ENCODE measurements at places on chromosomes 11 and 22.

- DNase-seq: no peak
These were observed 112.0 kb downstream of the SGSM3 start for GRCh38 chr22:40482391-40482790.

DNA sequence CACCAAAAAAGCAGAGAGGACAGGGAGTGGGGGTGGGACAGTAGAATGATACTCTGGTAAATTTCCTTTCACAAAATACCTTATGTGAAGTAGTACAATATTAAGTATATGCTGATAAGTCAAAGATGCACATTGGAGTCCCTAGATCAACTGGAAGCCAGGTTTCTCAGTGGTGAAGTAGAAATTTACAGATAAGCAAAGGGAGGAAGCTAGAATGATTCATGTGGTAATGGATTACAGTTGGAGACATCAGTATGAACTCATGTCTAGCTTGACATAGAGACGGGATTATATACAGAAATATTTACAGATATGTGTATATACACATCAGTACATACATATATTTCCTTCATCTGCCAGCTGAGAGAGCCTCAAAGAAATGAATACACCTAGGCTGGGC, 21.5 kb downstream of the PLEKHB1 start:
- no peak for DNase-seq

DNA sequence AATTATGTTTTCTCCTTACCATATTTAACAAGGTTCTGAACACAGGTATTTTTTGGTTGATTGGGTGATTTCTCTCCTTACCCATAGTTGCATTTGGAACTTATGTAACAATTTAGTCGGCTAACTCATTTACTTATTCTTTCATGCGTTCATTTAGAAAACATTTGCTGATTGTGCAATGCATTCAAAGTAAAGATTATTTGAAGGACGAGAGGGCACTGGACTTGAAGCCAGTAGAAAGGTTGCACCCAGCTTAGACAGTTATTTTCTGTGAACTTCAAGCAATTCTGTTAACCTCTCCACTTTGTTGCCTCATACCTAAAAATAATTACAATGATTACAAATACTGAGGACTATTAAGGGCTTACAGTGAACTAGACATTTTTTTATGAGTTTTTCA, 769.6 kb downstream of the LRRC4C start:
- DNase-seq: no peak

GRCh38 chr11:79768343-79768742, 327.5 kb upstream of the TENM4 start:
- DNase-seq: no peak

GRCh38 chr11:71183878-71184277, 68.5 kb downstream of the SHANK2 start:
- no peak for DNase-seq

GRCh38 chr11:57460022-57460757, at the start of gene RTN4RL2:
TSS of gene RTN4RL2 (plus strand) at chr11:57460528. CDS start at chr11:57460866, 338 bp downstream.
- DNase-seq: peak; percentile 43

- no peak for DNase-seq
These were observed 24.3 kb downstream of the FAM118A start for GRCh38 chr22:45334068-45334467.

GRCh38 chr11:41508121-41508520, 48.7 kb upstream of the LRRC4C start:
- DNase-seq: no peak

GRCh38 chr11:5258543-5259262, 4.1 kb upstream of the HBG2 start:
- DNase-seq: no peak

DNA sequence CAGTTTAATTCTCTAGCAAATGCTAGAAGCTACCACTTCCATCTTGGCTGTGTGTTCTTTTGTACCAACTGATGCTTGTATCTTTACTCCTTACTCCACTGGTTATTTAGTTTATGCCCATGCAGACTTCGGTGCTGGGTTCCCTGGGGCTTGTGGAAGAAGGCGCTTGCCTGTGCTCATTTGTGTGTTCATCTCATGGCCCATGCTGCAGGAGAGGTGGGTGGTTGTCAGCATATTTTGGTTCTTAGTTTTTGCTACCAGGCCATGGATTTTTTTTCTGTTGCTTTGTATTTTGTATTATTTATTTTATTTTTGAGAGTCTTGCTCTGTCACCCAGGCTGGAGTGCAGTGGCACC, 22.4 kb downstream of the MICAL2 start:
- no peak for DNase-seq

GRCh38 chr11:73852049-73852448, 24.6 kb downstream of the COA4 start:
- DNase-seq: no peak

- DNase-seq: no peak
These were observed 349.4 kb downstream of the FAM181B start for GRCh38 chr11:82384308-82384707.

DNA sequence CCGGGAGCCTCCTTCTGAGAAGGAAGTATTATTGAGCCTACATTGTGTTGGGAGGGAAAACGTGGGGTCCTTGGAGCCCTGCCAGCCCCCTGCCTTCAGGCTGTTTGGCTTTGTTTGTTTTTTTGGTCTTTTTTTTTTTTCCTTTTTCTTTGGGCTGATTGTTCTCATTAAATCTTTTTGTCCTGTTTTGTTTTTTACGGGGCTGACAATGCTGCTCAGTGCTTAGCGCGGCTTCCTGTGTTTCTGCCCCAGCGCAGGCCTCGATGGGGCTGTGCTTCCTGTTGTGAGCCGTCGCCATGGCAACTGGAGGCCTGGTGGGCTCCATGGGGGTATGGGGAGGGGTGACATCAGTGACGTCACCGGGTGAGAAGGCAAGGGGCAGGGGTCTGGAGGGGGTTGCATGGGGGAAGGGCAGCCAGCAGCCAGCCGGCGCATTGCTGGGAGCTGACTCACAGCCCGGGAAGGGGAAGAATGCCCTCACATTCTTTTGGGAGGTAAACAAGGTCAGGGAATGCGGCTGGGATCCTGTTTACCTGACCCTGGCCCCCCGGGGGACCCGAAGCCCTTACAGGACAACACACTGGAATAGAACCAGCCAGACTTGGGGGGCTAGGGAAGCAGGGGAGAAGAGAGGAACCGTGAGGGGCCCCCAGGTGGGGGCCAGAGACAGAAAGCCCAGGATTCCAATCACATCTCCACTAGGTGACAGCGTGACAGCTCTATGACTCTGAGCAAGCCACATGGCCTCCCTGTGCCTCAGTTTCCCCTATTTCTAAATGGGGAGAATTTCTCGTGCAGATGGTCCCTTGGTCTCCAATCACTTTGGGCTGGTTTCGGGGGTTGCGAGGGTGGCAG, 22.2 kb upstream of the CBX7 start:
- DNase-seq: no peak

DNA sequence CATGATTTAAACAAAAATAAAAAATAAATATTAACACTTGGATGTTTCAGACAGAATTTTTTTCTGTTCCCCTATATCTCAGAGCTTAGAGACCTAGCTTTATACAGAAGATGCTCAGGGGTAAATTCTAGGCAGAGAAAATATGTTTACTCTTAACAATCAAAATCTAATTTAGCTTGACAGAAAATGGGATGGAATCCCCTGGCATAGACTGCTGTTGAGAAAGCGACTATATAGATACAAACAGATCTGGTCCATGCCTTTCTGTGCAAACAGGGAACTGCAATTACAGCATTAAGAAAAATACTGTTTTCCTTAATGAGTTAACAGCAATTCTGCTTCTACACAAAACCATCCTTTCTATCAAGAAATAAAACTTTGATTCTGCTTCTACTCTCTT, 14.6 kb downstream of the SIAE start:
- no peak for DNase-seq

DNA sequence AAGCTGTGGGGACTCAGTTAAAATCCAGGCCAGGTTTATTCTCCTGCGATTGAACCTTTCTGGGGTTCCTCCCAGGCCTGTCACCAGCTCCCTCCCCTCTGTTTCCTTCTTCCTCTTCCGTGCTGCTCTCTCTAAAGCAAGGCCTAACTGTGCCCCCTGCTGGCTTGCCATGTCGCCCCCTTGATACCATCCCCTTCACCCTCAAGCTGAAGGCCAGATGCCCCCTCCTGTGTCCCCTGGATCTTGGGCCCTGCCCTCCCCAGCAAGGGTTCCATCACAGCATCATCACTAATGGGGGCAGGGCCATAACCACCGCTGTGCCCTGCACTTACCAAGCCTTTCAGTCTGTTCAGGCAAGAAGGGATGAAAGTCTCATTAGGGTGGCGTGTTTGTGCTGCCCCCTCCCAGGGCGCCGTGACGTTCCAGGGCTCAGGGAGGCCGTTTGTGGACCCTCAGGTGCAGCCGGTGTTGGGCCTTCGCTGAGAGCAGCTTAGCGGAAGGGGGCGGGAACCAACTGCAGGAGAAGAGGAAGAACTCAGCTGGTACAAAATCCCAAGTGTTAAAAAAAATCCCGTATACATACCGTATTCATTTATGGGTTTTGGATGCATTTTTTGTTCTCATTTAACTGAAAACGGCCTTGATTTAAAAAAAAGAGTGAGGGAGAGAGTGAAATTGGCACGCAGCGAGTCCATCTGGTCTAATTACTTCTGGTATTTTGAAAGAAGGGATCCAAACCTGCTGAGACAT, 69.9 kb downstream of the MPPED1 start:
- no peak for DNase-seq

- no peak for DNase-seq
These were observed 3.4 kb downstream of the DEPDC5 start for GRCh38 chr22:31757265-31757664.
